Activated naive CD4-positive, alpha-beta T cell treated with Interleukin-2 at 50 U/mL for 16 hours (primary cell): ENCODE measurements at places on chromosomes 3 and 15.

- no peak for DNase-seq
Observed at GRCh38 chr15:48965972-48966371, 2.3 kb upstream of the SHC4 start.

GRCh38 chr3:124962403-124962940 lies 27.9 kb upstream of the MUC13 start:
- no peak for DNase-seq

DNA sequence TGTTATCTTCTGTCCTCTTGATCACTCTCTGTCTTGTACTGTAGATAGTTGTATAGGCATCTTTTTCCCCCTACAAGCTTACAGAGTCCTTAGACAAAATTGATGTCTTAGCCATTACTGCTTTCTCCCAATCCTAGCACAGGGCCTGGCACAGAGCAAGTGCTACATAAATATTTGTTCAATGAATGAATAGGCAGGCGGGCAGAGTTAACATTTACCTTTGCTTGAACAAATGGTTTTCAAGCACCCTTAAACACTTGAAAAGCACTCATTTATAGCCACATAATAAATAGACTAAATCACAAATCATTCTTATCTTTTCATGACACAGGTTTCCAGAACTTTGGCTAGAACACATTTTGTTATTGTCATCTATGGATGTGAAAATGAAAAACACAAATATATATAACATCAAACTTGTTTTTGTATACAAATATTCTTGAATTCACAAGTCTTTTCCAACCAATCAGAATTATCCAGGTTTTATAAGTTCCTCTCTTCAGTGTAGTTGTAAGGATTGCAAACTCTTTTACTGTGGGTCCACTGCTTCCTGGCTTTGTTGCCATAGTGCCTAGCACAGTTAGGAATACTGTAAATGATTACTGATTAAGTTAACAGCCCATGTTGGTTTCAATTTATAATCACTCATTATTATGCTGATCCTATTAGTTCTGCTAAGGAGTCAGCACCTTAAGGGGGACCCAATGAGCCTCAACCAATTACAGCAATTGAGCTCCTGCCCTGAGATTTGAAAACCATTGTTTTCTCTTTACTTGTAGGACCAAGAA lies 61.9 kb downstream of the ISL2 start:
- no peak for DNase-seq

- no peak for DNase-seq
Observed at GRCh38 chr3:193948459-193948858, 187.5 kb upstream of the HES1 start.

- no peak for DNase-seq
Observed at GRCh38 chr3:180059356-180059755, 22.6 kb upstream of the PEX5L start.
